Activated CD4-positive, alpha-beta T cell treated with anti-CD3 and anti-CD28 coated beads, Interleukin-2, amount 10 ng/mL, durations not matched to agents 7 days and 5 days (primary cell): ENCODE measurements at places on chromosomes 11 and 22.

DNA sequence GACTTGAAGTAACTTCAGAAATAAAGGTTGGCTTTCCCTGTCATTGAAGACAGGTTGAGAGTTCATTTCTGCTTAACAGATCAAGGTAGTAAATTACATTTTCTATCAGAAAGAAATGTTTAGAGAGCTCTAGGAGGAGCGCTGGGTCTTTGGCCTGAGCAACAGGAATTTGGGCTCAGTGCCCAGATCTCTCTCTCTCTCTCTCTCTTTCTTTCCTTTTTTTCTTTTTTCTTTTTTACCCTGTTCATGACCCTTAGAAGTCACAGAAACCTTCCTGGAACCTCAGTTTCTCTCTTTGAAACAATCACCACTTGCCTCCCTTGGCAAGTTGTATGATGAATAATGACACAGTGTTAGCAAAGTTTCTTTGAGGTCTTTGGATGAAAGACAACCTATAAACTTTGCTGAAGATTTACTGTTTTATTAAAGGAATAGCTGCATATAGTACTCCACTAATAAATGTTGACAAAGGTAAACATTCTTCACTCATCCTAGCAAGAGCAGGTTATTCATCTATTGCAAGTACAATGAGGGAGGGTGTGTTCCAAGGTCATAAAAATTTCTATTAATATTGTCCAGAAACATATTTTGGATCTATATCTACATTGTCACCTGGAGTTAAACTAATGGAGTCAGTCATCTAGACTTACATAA lies 35.5 kb upstream of the RASSF10 start:
- H3K4me1 ChIP-seq = no peaks in the 10 kb centered on the region
- no peak overlapping the region for H3K27ac ChIP-seq
- no peak overlapping the region for H3K4me3 ChIP-seq
- H3K36me3 ChIP-seq = no peaks in the 10 kb centered on the region
- H3K27me3 ChIP-seq = peaks cover 11% of the 10 kb centered on the region

- peaks cover 30% of the 10 kb centered on the region for H3K4me1 ChIP-seq
- DNase-seq = peak; percentile 18
- peaks cover 58% of the 10 kb centered on the region for H3K27me3 ChIP-seq
Observed at GRCh38 chr11:46918083-46918787, at the start of gene LRP4. Gene LRP4, minus strand, starts transcription at chr11:46918550. Its CDS starts 171 bp downstream, at chr11:46918379.

GRCh38 chr11:70555078-70555477 lies 156.7 kb downstream of the CTTN start:
- no peaks in the 10 kb centered on the region for H3K36me3 ChIP-seq
- no peak for DNase-seq
- no peak overlapping the region for H3K27ac ChIP-seq
- H3K27me3 ChIP-seq = peaks cover under 1% of the 10 kb centered on the region
- H3K4me1 ChIP-seq = no peaks in the 10 kb centered on the region

- no peak overlapping the region for H3K27ac ChIP-seq
- H3K4me1 ChIP-seq = no peaks in the 10 kb centered on the region
- H3K4me3 ChIP-seq = no peak overlapping the region
Observed at GRCh38 chr11:79472819-79473529, 32.1 kb upstream of the TENM4 start.

DNA sequence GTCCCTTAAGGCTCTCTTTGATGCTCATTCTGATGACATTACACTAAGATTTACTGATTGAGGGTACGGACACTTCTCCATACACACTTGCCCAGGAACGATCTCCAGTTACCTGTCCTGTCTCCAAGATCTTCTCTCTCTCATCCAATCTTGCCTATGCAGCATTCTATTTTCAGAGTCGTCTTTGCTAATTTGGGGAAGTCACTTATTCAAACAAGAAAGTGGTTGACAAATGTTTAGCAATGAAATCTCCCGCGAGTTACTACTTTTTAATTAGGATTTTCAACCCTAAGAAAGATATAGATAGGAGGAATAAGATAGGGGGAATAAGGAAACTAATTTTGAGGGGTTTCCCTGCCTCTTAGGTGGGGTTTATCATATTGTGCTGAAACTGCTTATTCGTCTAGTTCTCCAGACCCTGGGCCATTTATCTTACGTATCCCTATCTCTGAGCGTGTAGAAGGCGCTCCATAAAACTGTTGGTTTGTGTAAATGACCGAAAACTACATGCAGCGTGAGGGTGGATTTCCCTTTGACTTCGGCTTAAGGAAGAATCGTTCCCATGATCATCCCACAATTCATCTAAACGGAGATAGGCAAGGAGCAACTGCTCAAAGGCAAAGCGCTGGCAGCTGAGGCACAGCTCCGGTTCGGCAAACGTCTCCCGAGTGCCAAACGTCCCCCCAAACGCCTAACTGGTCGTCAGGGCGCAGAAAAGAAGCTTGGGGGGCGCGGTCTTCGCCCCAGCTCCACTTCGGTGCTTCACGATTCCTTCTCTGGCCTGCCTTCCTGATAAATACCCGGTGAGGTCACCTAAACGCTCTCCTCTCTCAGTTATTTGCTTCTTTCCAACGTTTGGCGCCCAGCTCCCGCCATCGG lies 804 bp downstream of the APIP start:
- H3K27me3 ChIP-seq = no peaks in the 10 kb centered on the region
- no peak for DNase-seq
- peaks cover 23% of the 10 kb centered on the region for H3K36me3 ChIP-seq
- H3K27ac ChIP-seq = peak overlapping the region; percentile 97
- peaks cover 31% of the 10 kb centered on the region for H3K4me1 ChIP-seq

DNA sequence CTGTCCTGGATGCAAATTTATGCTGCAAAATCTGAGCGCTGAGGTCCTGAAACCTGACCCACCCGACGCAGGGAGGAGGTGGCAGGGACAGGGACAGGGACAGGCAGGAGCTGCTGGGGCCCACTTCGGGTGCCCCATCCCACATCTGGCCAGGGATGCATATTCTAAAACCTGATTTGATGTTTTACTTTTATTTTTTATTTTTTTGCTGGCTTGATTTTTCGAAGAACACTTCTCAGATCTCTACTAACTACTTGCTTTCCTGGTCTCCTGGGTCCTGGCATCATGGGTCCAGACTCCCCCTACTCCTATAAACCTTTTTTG lies 652 bp upstream of the PVALB start:
- H3K4me3 ChIP-seq = no peak overlapping the region
- peaks cover 4% of the 10 kb centered on the region for H3K4me1 ChIP-seq
- no peaks in the 10 kb centered on the region for H3K36me3 ChIP-seq
- peaks cover 77% of the 10 kb centered on the region for H3K27me3 ChIP-seq
- no peak overlapping the region for H3K27ac ChIP-seq
- DNase-seq = no peak

- H3K27ac ChIP-seq = peak overlapping the region; percentile 72
- H3K27me3 ChIP-seq = no peaks in the 10 kb centered on the region
- peaks cover 50% of the 10 kb centered on the region for H3K4me1 ChIP-seq
- no peak for DNase-seq
- no peak overlapping the region for H3K4me3 ChIP-seq
Observed at GRCh38 chr22:42324990-42325710, 54.7 kb upstream of the TCF20 start.

DNA sequence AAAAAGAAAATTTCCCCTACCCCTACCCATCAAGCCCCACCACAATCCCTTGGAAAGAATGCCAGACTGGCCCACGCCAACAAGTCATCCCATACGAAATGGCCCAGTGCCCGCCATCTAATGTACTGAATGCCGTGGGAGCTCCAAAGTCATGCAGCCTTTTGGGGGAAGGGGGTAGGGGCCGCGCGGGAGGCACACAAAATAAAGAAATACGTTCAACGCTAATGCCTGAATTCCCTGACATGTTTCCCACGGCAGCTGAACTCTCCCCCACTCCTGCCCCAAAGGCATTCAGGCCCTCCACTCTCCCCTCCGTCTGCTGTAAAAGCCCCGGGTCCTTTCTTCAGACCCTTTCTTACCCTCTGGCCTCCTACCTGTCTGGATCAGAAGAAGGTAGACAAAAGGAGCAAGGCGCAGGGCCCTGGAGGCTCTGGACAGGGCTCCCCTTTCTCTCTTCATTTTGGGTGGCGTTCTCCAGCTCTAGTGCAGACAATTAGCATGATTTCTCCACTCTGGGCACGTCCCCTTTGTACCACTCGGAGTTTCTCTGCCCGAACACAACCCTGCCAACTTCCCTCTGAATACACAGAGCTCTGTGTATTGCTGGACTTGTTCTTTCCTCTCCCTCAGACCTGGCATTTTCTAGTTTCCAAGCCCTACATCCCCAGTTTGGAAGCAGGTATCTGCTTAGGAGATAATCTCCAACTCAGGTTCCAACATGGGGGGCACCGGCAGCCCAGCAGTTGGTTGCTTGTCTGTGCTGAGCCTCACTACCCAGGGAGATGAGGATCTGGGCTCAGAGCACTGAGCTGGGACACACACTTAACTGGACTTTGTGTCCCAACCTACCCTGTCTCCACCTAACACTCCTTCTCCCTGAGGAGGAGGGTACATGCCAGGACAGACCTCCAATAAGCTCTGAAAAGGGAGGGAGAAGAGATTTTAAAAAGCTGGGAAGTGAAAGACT lies at the start of gene HEPACAM:
HEPACAM (minus strand) TSS at position 500 of the 967 bp plus-strand sequence; CDS start at position 459, 41 bp downstream.
- no peak for DNase-seq
- peaks cover 5% of the 10 kb centered on the region for H3K4me1 ChIP-seq
- H3K27ac ChIP-seq = no peak within 1 kb of the TSS
- H3K27me3 ChIP-seq = peaks cover 12% of the 10 kb centered on the region
- no peak within 1 kb of the TSS for H3K4me3 ChIP-seq

- H3K4me3 ChIP-seq = no peak overlapping the region
- H3K27me3 ChIP-seq = no peaks in the 10 kb centered on the region
- peaks cover 2% of the 10 kb centered on the region for H3K36me3 ChIP-seq
- H3K4me1 ChIP-seq = peaks cover 13% of the 10 kb centered on the region
Observed at GRCh38 chr11:35317253-35317652, 102.1 kb downstream of the SLC1A2 start.

DNA sequence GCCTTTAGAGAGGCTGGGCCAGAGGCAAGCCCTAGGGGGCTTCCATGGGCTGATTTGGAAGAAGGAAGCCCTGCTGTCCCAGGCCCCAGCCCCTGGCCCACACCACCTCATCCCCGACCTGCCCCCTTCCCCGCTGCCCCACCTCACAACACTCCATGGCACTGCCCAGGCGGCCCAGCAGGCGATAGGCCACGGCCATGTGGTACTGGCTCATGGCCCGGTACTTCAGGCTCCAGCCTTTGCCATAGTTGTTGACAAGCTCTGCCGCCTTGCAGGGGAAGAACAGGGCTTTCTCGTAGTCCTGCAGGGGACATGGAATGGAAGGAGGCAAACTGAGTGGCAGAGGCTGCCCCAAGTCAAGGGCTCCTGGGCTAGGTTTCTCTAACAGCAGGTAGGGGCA lies 6.4 kb downstream of the RAPSN start:
- no peaks in the 10 kb centered on the region for H3K27me3 ChIP-seq
- peaks cover 6% of the 10 kb centered on the region for H3K4me1 ChIP-seq

DNA sequence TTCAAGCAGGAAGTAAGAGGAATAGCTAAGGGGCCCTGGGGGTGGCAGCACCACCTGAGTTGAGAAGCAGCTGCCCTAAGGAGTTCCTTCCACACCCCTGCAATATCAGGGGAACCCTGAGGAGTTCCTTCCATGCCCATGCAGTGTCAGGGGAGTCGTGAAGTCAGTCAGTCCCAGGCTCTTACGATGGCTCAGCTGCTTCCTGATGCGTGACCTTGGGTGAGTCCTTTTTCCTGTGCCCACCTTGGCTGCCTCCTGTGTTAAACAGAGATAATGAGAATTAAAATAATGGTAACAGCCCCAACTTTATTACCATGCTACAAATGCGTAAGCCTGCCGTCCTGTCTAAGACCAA lies 181.1 kb downstream of the MIAT start:
- H3K27me3 ChIP-seq = no peaks in the 10 kb centered on the region
- no peaks in the 10 kb centered on the region for H3K4me1 ChIP-seq
- no peaks in the 10 kb centered on the region for H3K36me3 ChIP-seq
- no peak overlapping the region for H3K27ac ChIP-seq
- no peak for DNase-seq

DNA sequence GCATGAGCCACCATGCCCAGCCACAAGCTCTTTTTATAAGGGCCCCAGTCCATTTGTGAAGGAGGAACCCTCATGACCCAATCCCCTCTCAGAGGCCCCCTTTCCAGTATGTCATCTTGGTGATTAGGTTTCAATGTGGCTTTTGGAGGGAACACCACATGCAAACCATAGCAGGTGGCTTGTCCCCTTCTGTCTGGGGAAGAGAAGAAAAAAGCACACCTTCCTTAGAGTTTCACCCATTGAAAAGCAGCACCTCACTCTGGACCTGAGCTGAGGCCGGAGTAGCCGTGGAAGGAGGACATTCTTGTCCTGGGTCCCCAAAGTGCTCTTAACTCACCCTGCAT lies 25.4 kb downstream of the NEAT1 start:
- peaks cover 13% of the 10 kb centered on the region for H3K4me1 ChIP-seq
- peak overlapping the region; percentile 19 for H3K27ac ChIP-seq
- H3K4me3 ChIP-seq = no peak overlapping the region
- no peaks in the 10 kb centered on the region for H3K27me3 ChIP-seq
- H3K36me3 ChIP-seq = peaks cover 4% of the 10 kb centered on the region
- DNase-seq = no peak

DNA sequence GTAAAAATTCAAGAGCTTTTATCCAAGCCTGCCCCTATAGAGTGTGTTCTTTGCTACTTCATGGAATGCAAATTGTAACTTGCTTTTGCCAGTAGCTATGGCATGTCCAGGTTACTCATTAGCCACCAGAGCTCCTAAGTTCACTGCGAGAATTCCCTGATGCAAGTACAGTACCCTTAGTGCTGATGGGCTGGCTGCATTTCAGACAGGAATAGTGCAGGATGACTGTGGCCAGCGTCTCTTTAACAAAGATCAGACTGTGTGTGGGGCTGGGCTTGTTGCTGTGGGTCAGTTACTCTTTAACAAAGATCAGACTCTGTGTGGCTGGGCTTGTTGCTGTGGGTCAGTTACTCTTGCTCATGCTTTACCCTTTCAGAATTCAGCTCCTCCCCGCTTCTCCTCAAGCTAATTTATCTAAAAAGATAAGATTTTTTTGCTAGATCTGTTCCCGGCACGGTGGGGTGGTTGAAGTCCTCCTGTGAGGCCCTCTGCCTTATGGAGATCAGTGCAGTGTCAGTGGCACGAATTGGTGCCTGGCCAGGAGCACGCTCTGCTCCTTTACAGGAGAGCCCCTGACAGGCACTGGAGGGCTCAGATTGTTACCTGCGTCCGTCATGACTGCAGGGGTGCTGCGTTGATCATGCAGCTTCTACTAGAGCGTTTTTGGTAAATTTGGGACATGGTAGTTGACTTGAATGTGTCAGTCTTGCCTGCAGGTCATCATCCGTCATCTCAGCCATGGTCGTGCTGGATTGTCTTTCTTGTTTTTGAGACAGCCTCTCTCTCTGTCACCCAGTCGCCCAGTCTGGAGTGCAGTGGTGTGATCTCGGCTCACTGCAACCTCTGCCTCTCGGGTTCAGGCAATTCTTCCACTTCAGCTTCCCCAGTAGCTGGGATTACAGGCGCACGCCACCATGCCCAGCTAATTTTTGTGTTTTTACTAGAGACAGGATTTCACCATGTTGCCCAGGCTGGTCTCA lies 27.0 kb downstream of the AP2A2 start:
- H3K27me3 ChIP-seq = no peaks in the 10 kb centered on the region
- DNase-seq = no peak
- peaks cover 19% of the 10 kb centered on the region for H3K4me1 ChIP-seq
- H3K27ac ChIP-seq = no peak overlapping the region
- H3K4me3 ChIP-seq = no peak overlapping the region

- peaks cover 58% of the 10 kb centered on the region for H3K4me1 ChIP-seq
- H3K27ac ChIP-seq = peak overlapping the region; percentile 100
- H3K4me3 ChIP-seq = peak overlapping the region; percentile 93
- H3K27me3 ChIP-seq = no peaks in the 10 kb centered on the region
- DNase-seq = peak; percentile 52
- H3K36me3 ChIP-seq = peaks cover 52% of the 10 kb centered on the region
Observed at GRCh38 chr11:95788921-95789505, 569 bp downstream of the FAM76B start.
